GM23338 (cell line): ENCODE measurements at places on chromosomes 1 and 21.

- no peak for DNase-seq
Observed at GRCh38 chr1:14955402-14955801, 198.1 kb upstream of the TMEM51 start.

- DNase-seq = no peak
Observed at GRCh38 chr1:109383854-109384253, 13.9 kb downstream of the SORT1 start.

DNA sequence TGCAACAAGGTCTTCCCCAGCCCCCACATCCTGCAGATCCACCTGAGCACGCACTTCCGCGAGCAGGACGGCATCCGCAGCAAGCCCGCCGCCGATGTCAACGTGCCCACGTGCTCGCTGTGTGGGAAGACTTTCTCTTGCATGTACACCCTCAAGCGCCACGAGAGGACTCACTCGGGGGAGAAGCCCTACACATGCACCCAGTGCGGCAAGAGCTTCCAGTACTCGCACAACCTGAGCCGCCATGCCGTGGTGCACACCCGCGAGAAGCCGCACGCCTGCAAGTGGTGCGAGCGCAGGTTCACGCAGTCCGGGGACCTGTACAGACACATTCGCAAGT lies 3.8 kb downstream of the ZBTB18 start:
- no peak for DNase-seq

DNA sequence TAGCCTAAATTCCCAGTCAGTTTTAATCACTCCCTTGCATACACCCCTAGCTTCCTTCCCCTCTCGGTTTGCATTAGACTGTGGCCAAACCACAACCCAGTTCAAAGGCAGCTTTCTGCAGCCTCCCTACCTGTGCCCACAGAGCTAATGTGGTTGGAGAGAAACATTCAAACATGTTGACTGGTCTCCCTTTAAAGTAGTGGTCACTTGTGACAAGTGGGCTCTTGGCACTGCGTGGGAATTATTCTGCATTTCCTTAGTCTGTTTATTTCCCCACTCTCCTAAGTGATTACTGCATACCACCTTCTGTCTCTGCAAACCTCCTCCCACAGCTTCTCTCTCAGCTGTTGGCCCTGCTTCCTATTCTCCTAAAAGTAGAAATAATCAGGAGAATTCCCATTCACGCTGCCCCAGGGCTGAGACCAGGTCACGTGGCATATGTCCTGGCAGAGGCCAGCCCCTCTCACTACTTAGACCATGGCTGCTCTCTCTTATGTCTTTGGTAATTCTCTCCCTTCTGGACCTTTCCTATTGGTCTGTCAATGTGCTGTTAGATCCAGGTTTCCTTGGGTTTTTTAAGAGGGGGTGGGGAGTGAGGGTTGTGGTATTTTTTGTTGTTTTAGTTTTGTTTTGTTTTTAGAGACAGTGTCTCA lies 38.4 kb upstream of the CD101 start:
- DNase-seq = no peak

- DNase-seq = no peak
Observed at GRCh38 chr1:179803104-179803503, 60.0 kb downstream of the FAM163A start.

GRCh38 chr1:221309723-221310122 lies 430.5 kb downstream of the HLX start:
- DNase-seq = no peak

DNA sequence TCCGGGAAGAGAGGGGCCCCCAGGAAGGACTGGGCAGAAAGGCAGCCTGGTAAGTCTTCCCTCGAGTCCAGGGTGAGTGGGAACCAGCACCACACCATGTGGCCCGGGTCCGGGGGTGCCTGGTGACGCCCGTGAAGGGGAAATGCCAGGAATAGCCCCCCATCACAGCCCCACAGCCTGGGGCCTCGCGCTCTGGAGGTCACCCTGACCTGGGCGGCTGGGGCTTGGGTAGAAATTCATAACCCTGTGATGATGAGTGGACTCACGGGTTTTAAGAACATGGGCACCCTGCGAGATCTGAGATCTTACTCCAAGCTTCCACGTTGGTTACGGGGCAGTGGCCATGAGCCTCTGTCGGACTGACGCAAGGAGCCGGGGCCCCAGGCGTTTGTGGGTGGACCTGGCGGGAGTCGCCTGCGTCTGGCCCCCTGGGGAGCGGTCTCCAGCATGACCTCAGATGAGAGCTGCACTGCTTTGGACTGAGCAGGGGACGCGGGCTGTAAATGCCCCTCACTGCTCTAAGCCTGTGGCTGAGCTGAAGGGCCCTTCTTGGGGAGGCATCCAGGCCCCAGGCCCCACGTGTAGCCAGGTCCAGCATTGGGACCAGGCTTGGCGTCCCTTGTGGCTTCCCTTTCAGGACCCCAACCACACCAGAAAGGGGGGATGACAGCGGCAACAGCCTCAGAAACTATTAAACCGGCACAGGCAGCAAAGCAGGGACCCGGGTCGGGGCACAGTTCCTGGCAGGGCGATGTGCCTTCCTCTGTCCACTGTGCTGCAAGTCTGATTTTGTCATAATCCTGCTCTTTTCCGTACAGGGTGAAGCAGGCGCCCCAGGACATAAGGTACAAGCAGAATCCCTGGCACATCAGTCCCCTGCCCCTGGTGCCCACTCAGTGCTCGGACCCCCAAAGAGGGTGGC lies 60.0 kb downstream of the SLC19A1 start:
- no peak for DNase-seq
